DMS 273 treated with DMSO at 0.1 percent for 48 hours (cell line): ENCODE measurements at places on chromosomes 2 and 18.

DNA sequence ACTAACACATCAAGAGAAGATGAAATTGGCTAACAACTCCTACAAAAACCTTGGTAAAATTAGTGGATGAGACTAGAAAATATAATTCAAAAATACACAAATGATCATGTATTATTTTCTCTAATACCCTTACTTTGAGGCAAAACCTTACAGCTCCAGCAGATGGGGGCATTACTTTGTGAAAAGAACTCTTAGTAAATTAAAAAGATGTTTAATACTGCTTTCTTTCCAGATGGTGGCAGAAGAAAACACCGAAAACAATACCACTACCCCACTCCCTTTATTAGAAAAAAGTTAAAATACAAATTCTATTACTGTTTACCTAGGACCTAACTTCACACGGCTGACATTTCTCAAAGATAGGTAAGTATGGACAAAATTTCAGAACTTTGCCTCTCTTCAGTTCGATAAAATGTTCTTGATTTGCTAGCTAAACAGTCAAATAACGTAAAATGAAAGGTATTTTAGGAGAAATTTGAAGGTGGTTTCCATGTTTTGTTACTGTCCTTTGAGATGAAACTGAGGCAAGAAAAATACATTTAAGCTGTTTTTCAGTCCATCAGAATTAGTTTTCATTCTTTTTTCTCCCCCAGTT, 30.6 kb downstream of the ORC4 start:
- DNase-seq, result peak; percentile 2

DNA sequence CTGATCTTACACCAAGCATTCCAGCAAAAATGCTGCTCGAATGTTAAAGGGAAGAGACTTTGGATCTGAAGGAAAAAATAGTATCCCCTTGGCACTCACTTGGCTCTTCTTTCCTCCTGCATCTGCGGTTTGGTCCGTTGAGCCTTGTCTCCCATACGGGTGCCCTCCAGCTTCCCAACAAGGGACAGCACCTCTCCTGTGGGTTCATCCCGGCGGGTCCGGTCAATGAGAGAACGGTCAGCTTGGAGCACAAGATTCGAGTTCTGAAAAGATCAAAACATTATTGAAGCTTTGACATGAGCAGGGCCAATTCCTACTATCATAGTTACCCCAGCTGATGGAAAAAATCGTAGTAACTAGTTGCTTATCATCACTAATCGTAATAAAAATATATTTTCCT, 740 bp downstream of the SNRNP200 start:
- no peak for DNase-seq

DNA sequence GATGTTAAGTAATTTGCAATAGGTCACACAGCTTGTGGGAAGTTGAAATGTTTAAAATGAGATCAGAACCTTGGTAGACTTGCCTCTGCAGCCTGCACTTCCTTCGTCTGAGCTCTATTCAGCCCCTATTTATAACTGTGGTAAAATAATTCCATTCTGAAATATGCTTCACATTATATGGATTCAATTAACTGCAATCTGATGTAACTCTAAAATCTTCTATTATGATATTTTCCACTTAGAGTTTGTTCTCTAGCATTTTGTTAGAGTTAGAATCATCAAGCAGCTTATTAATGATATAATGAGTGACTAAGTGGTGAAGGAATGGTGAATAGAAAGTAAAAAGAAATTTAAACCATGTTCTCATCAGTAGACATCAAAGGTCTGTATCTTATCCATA, 139.6 kb upstream of the ARHGAP28 start:
- DNase-seq, result no peak

DNA sequence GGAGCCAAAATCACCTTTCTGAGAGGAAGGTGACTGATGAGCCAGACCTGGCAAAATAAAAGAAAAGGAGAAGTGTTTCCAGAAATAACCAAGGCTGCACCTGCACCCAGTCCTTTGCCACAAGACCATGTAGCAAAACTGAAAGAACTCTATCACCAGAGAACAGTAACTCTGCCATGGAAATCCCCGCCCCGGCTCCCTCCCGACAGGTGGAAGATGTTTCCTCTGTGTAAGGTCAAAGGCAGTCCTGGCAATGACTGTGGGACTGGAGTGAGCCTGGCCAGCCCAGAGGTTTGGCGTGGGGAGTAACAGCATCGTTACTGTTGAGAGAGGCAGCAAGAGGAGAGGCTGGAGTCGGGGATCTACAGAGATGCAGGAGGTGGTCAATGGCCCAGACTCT, 42.3 kb downstream of the SPRED2 start:
- DNase-seq, result no peak

DNA sequence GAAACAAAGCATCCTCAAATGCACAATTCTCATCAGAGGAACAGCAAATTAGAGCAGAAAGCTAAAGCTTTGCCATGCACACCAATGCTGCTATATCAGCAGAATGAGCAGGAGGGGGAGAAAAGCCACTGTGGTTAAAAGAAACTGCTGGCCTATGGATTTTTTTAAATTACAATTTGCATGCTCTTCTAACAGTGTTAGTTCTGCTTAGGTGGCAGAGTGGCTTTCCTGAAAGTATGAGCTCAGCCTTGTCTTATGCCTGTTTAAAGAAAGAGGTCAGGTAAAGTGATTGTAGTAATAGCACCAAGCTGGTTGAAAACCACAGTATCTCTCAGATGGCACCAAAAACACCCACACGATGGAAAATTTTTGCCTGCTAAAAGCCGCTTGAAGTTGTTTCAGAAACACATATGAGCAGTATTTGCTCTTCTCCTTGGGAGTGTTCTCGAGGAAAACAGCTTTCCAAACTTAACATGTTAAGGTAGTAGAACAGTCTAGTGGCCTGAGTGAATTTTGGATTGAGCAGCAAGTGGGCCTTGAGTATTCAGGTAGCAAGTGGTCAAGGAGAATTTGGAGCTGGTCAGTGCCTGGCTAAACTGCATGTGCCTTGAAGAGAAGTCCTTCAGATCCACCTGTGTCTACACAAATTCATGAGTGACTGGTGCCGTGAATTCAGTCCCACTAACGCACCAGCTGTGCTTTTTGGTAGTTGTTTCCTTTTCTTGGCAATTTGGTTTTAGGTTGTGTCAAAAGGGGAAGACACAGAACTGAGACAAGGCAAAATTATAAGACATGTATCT, 19.6 kb upstream of the NDUFV2 start:
- DNase-seq, result no peak

DNA sequence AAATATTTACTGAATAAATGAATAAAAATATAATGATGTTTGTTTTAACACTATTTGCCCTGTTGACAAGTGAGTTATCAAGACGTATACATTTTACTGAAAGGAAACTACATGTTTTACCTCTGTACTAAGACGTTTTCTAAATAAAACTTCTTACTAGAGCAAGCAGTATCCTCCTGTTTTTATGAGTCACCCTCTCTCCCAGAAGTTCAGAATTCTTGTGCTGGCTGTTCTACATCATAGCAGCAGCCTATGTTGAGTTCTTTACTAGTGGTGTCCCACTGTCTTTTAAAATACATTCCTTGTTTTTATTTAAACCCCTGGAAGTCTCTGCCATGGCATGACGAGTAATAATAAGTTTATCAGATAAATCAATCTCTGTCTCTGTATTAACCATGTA, 297.4 kb downstream of the CALCRL start:
- no peak for DNase-seq

GRCh38 chr2:148553332-148553887, 91.1 kb upstream of the EPC2 start:
- DNase-seq, result no peak

DNA sequence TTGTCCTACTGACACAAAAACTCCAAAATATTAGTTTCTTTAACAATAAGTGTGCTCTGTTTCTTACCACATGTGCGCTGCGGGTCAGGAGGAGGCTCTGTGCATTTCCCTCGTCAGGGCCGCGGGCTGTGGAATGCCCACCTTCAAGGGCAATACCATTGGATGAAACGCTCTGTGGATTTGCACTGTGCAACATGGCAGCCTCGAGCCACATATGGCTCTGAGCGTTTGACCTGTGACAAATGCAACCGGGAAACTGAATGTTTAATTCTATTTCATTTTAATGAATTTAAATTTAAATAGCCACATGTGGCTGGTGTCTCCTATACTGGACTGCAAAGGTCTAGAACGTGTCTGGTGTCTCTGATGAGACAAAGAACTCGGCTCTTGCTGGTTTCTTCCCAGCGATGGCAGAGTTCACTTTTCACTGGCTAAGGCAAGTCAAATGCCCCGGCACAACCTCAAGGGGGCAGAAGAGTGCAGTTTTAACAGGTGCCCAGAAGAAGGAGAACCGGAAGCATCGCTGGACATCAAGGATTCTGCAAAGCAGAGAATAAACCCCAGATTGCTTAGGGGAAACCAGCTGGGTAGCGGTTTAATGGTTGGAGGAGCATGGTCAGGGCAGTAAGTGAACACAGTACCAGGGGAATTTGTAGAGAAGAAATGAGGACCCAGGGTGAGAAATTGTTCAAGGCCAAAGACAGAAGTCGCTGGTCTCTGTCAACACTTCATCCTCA, 37.0 kb upstream of the TMEM18 start:
- peak; percentile 13 for DNase-seq

- no peak for DNase-seq
Observed at GRCh38 chr2:229748950-229749349, 34.6 kb upstream of the DNER start.

- DNase-seq, result no peak
Observed at GRCh38 chr2:120373424-120373823, 27.5 kb downstream of the INHBB start.

DNA sequence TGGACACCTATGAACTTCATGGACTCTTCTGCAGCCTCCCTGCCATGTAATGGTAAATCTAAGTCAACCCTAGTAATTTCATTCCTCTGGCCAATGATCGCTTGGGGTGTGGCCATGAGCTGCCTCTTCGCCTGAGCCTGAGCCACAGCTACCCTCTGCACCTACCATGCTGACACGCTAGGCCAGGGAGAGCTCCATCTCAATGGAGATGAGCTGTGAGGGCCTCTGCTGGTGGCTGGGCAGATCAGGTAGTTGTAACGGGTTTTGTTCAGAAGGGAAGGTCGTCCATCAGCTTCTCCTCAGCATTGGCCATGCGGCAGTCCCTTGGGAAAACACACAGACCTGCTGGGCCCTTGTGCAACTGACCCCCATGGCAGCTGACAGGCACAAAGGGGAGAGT, 24.4 kb downstream of the MPHOSPH10 start:
- no peak for DNase-seq

- no peak for DNase-seq
Observed at GRCh38 chr2:100038011-100038410, 104.4 kb downstream of the AFF3 start.

GRCh38 chr2:72843301-72843700, 17.5 kb upstream of the EXOC6B start:
- DNase-seq, result no peak

GRCh38 chr2:61282104-61282590, 120.2 kb downstream of the C2orf74 start:
- DNase-seq, result no peak

DNA sequence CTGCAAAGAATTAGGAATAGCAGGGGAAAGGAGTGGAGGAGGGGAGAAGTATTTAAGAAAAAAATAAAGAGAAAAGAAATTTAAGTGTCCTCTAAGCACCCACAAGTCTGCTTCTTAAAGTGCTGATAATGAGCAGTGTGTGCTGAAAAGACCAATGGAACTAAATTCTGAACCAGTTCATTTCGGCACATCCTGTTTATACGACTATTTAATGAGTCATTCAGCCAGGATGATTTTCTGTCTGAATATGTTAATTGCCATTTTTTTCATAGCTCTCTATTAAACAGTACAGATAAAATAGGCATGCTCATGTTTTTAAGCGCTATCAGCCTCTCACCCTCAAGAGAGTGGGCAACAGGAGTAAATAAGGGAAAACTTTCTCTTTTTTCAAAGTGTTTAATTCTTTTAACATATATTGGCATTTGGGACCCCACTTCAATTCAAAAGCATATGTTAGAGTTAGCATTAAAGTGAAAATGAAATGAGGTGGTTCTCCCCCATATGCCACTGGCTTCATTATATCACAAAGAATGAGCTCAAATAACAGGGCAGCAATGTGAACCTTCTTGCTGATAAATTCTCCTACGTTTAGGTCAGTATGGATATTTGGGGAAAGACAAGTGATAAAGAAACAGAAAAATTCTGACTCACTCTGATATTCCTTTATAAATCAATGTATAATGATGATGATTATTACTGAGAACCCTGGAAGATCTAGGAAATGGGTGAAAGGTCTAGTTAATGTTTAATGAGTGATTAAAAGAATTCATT, 87.5 kb downstream of the TCF4 start:
- peak; percentile 82 for DNase-seq

DNA sequence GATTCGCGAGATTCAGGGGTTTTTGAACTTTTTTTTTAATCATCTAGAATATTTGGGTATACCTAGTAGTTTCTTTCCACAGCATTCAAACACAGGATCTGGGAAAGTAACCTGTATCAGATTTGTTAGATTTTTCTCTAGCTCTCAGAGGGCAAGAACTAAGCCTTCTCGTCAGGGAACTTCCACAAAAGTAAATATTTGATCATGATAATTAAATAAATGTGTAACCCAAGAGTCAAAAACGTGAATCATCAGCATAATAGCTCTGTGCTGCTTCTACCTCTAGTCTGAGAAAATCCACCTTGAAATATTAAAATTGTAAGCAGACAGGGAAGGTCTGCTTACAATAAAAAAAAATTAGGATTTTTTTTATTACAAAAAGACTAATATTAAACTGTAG, 225.7 kb upstream of the SPOPL start:
- no peak for DNase-seq

DNA sequence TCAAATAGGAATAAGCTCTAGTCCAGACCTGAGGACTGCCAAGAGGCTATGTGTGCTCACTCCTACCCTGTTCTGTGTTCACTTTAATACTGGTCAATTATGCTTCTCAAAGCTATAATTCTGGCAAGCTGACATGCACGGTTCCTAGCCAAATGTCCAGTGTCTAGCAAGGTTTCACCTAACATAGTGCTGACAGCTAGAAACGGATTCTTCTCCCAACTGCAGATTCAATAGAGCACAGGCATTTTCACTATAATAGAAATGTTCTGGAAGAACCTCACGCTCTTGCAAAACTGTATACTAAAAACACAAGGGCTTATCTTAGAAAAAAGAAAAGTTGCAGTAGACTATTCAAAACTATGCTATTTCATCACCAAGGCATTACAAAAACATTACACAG, 45.1 kb downstream of the HDAC4 start:
- no peak for DNase-seq

DNA sequence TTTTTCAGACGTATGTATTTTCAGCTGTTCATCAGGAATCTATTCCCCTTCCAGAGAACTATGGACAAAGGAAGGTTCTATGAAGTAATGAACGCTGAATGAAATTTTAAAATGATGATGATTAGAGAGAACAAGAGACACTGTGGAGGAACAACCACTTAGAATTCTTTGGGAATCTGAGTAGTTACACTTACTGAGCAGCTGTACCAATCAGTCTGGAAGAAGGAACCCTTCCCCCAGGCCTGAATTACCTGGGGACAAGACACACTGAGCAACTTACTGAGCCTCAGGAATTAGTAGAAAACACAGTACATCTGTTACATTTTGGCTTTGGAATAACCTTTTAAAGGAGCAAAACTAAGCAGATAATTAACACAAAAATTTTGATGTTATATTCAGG, 1.9 kb downstream of the MSTN start:
- DNase-seq, result no peak

- peak; percentile 87 for DNase-seq
Observed at GRCh38 chr2:23532391-23533337, 147.7 kb downstream of the KLHL29 start.

- no peak for DNase-seq
Observed at GRCh38 chr2:234665304-234665703, 168.4 kb upstream of the ARL4C start.
